ENCODE measurements at places on chromosomes 5 and 9.

DNA sequence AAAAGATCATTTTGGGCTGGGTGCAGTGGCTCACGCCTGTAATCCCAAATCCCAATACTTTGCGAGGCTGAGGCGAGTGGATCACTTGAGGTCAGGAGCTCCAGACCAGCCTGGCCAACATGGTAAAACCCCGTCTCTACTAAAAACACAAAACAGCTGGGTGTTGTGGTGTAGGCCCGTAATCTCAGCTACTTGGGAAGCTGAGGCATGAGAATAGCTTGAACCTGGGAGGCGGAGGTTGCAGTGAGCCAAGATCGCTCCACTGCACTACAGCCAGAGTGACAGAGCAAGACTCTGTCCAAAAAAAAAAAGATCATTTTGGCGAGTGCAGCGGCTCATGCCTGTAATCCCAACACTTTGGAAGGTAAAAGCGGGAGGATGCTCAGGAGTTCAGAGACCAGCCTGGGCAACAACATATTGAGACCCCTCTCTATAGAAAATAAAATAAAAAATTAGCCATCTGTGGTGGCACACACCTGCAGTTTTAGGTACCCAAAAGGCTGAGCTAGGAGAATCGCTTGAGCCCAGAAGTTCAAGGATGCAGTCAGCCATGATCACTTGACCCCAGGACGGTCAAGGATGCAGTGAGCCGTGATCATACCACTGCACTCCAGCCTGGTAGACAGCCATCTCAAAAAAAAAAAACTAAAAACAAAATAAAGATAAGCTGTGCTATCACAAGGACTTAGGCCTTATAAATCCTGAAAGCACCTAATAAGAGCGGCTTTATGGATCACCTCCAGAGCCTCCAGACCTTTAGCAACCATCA is 16.2 kb downstream of the PPP2CA start:
- DNase-seq: no peak

DNA sequence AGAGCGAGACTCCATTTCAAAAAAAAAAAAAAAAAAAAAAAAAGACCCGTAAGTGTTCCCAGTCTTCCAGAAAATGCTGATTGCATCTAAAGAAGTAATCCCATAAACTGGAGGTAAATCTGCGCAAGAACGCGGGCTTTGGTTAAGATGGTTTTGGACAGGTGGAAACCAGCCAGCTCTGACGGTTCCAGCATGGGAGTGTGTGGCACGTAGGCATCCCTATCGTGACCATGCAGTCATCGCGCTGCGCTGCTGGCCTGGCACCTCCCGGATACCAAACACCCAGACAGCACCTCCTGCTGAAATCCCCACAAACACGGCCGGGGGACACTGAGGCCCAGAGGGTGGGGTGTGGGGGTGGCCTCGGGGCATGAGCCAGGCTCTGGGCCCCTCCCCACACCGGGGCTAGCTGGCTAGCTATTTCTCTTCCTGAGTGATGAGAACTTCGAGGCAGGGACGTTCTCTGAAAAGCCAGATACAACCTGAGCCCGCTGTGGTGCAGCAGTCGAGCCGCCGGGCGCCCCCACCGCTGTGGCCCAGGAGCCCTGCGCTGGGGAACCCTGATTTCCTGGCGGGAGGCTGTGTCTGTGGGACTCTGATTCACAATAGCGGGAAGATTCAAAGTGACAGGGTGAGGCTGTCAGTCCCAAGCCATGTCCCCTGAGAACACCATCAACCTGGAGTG is 32.2 kb upstream of the NOTCH1 start:
- DNase-seq: no peak

DNA sequence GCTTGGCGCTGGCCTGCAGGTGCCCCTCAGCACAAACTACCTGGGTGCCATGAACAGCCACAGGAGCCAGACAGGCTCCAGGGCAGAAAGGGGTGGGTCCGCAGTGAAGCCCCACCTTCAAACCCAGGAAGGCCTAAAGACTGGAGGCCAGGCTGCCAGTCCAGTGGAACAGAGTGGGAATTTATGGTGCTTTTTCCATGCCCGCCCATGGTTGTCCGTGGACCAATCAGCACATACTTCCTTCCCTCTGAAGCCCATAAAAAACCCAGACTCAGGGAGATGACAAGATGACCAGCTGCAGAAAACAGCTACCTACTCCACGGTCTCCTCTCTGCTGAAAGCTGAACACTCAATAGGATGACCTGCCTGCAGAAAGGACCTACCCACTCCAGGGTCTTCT is 275.4 kb upstream of the ADRA1B start:
- no peak for DNase-seq

DNA sequence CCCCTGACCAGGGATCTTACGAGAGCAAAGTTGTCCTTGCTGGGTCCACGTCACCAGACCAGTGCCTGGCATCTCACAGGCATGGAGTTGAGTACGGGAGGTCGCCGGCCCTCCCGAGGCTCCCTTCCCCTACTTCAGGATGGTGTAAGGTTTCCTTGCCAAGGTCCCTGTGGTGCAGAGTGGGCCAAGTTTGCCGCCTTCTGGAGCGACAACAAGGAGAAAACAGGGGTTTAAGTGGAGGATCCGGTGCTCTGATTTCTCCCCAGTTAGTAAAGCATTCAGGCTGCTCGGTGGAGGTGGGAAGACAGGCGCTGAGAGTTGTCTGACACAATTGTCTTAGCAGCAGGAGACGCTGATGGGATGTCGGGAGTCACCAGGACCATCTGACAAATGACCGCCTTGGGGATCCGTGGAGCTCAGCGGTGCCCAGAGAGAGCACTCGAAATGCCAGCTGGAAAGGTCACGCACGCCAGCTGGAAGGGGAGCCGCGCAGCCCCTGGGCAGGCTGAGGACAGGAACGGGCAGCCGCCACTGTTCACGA is 37.3 kb downstream of the ADAMTS2 start:
- no peak for DNase-seq

GRCh38 chr5:164000819-164001218 is 495.4 kb downstream of the MAT2B start:
- DNase-seq: no peak

DNA sequence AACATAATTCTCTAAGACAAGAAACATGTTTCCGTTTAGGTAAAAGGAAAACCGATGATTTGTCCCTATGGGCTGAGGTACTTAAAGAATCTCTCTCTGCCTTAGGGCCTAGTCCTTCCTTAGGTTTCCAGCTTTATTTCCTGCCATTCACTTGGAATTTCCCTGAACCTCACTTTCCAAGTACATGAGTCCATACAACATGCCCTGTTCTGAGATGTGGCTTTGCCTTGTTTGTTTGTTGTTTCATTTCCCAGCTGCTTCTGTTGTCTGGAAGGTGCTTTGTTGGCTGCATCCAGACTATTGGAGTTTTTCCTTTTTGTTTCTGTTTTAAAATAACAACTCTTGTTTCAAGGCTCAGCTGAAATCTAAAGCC is 95.2 kb downstream of the ALDH1A1 start:
- no peak for DNase-seq

- DNase-seq: peak; percentile 11
These were observed 6.1 kb downstream of the S100Z start for GRCh38 chr5:76855961-76856360.

GRCh38 chr9:112241491-112241890 is 66.4 kb upstream of the SUSD1 start:
- DNase-seq: no peak

DNA sequence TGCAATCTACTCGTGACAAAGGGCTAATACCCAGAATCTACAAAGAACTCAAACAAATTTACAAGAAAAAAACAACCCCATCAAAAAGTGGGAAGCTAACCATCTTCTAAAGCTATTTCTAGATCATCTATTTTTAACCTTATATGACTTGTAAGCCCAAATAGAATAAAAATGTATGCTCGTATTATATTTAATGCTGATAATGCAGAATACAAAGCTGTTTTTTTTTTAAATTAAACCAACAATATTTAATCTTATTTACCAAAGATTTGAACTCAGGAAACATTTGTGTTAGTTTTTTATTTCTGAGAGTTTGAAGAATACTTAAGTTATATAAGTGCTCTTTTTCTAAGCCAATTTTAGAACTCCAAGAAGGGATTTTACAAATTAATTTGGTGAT is 652.1 kb downstream of the LRRC70 start:
- no peak for DNase-seq

DNA sequence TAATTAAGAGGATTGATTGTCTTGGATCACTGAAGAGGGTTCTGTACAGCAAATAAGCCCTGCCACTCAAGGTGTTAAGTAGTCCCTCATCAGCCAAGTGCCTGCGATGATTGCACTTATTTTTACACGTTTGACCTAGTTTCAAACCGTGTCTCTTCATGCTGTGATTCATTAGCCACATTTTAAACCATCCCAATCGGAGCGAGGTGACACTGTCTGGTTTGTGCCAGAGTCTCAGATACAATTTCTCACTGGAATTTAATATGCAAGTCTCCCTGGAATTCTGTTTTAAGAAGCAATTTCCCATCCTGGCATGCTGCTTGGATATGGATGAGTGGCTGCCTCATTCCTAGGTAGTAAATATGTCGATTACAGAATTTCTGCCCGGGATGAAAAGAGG is 1.6 kb downstream of the INSYN2B start:
- DNase-seq: no peak

DNA sequence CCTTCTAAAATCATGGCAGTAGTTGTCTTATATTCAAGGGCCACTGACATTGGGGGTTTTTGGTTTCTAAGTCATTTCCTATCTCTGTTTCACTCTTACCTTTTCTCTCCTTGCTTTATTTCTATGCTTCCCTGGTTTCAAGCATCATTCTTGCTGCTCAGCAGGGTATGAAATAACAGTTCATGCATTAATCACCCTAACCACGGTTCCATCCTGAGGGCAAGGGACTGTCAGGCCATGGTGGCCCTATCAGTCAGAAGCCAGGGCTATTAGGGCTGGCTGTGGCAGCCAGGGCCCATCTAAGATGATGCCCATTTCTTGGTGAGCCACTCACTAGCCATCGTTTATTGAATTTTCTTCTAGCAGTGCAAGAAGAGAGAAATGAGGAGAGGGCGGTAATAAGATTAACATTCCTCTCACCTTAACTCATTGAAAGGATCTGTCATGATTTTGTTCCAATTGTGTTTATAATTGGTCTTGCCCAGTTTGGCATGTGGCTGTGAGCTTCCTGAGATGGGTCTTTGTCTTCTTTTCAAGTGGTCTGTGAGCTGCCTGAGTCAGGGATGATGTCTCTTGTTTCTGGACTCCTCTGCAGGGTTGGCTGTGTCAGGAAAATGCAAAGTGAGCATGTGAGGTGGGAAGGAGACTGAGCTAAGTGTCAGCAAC is 45.2 kb downstream of the CYSTM1 start:
- peak; percentile 20 for DNase-seq

DNA sequence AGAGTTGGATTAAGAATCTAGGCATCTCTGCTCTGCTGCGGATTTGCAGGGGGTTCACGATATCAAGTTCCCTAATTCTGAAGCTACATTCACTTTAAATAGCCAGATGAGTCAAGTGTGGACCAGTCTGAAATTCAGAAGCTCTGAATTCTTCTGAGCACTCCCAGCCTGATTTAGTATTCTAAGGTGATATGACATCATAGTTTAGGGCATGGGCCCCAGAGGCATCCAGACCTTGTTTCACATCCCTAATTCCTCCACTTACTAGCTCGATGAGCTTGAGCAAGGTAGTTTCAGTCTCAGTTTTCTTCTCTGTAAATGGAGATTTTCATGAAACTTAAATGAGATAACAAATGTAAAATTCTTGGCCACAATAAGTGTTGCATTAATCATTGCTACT is 65.2 kb downstream of the TMEM167A start:
- no peak for DNase-seq

DNA sequence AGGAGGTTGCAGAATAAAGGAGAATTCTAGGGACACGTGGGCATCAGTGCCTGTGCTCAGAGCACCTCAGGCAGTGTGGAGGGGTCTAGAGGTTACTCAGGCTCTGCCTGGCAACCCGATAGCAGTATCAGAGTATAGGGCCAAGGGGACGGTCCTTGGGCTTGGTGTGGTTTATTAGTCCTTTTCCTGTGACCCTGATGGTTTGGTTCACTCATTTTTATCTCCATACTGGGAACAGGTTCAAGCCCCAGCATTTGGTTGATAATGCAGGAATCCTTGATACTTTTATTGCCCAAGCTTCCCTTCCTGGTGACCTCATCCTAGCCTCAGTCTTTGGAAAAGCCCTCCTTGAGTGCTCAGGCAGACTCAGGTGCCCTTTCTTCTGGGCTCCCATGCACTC is 35.5 kb downstream of the FXN start:
- no peak for DNase-seq

- no peak for DNase-seq
These were observed 77.4 kb downstream of the VAV2 start for GRCh38 chr9:133914442-133915342.

DNA sequence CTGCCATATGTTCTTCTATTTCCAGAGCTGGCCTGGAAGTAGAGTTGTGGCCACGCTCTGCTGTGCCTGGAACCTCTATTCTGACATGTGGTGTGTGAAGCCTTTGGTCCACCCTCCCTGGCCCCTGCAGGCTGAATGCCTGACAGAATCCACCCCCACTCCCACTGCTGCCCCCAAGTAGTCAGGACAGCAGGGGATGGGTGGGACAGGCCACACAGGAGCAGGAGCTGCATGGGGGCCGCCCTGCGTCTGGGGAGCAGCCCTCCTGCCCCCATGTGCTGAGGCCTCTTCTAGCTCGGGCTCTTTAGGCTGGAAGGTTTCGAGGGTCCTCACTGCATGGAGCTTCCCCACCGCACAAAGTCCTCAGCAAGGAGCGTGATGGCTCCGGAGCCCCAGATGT is 32.6 kb upstream of the IRX4 start:
- DNase-seq: no peak

DNA sequence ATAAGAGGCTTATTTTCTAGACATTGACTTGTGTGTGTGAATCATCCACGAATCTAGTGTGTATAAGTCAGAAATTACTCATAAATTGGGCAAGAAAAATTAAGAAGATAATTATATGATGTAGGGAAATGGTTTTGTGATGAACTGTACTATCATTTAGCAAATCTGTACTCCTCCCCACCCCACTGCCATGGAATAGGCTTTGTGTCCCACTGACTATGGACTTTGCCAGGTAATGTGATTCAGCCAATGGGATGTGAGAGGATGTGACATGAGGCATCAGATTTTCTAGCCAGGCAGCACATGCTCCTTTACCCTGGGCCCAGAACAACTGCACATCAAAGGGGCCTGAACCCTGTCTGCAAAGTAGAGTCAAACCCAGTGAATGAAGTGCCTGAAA is 406.6 kb downstream of the CTNND2 start:
- no peak for DNase-seq

- no peak for DNase-seq
These were observed 324.4 kb downstream of the BRINP1 start for GRCh38 chr9:119044806-119045205.

- no peak for DNase-seq
These were observed 46.2 kb upstream of the HAND1 start for GRCh38 chr5:154524181-154524580.

GRCh38 chr5:6430418-6431028 is 18.1 kb upstream of the UBE2QL1 start:
- no peak for DNase-seq

GRCh38 chr9:75858497-75859092 is 31.9 kb upstream of the PCSK5 start:
- no peak for DNase-seq

DNA sequence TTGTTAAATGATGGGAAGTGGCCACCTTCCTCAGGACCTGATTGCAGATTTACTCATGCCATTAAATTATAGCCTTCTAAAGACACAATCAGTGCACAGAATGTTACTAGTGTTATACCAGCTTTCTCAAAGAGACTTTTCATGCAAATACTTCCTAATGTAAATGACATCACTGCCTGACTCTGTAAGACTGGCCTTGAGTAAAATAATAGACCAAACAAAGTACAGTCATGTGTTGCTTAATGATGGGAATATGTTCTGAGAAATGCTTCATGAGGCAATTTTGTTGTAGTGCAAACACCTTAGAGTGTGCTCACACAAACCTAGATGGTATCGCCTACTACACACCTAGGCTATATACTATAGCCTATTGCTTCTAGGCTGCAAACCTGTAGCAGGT is 17.0 kb upstream of the C1QTNF3 start:
- no peak for DNase-seq
